Right renal cortex interstitium (tissue), 3 donors: ENCODE measurements at places on chromosomes 4 and X.

DNA sequence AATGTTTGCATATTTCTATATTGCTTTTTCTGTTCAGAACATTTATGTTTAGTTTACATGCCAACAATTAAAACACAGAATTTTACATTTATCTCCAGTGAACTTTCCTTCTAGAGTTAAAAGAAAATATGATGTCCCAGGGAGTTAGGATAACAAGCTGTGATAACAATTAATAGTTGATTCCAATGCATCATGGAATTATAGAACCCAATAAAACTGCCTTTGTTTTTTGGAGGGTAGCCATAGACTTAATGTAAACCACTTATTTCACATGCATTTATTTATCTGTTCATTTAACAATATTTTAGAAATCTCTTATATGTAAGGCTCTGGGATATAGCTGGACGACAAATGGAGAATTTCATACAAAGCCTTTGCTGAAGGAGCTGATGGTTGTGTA, 180.0 kb downstream of the CFAP299 start:
- DNase-seq: no peak

- DNase-seq: peak; percentile 87
Observed at GRCh38 chr4:143335979-143336780, 496 bp upstream of the GAB1 start.

- DNase-seq: no peak
Observed at GRCh38 chr4:152220201-152220666, 315.7 kb downstream of the FBXW7 start.

- DNase-seq: no peak
Observed at GRCh38 chrX:153366119-153366518, 32.2 kb downstream of the ZNF275 start.

GRCh38 chrX:136259543-136259942, 8.3 kb upstream of the MAP7D3 start:
- DNase-seq: no peak

GRCh38 chr4:66558651-66559050, 888.4 kb upstream of the EPHA5 start:
- no peak for DNase-seq

- no peak for DNase-seq
Observed at GRCh38 chr4:1112174-1112820, 1.1 kb downstream of the RNF212 start.

GRCh38 chrX:13778916-13779315, 38.0 kb downstream of the GPM6B start:
- DNase-seq: no peak
